ENCODE measurements at places on chromosomes 6 and 20.

DNA sequence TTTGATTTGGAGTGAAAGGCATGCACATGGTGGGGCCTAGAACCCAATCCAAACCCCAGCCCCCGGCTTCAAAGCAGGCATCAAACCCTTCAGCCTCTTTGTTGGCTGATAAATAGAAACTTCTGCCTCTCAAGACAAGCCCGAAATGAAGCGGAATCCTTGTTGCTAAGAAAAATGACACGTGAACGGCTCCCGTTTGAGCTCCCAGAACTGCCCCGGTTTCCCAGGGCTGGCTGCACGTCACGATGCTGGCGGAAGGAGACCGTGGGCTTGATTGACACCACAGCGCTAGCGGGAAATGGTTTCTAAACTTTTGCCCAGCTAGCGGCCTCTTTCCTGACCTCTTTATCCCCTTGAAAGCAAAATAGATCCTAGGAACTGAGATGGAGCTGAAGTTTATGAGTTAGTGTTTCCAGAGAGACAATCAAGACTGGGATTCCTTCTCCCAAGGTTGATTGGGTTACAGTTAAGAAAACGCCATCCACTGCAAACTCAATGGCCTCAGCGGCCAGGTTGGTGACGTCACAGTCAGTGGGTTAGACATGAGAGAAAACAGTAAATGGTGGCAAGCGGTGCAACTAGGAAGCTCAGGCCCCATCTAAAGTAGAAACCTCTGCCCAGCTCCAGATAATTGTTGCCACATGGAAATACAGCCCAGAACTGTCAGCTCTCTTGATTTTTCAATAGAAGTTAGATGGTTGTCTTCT is 117.0 kb downstream of the ANKRD60 start:
- no peak for DNase-seq

DNA sequence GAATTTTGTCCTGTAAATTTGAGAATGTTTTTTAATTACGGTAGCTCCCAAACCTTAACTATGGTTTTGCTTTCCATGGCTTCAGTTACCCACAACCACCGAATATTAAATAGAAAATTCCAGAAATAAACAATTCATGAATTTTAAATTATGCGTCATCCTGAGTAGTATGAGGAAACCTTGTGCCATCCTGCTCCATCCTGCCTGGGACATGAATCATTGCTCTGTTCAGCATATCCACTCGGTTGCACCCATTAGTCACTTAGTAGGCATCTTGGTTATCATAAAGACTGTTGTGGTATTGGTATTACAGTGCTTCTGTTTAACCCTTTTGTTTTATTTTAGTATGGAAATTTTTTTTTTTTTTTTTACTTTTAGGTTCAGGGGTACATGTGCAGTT is 39.7 kb downstream of the KCNS1 start:
- DNase-seq: no peak

- DNase-seq: no peak
These were observed 71.0 kb downstream of the PREP start for GRCh38 chr6:105331927-105332326.

DNA sequence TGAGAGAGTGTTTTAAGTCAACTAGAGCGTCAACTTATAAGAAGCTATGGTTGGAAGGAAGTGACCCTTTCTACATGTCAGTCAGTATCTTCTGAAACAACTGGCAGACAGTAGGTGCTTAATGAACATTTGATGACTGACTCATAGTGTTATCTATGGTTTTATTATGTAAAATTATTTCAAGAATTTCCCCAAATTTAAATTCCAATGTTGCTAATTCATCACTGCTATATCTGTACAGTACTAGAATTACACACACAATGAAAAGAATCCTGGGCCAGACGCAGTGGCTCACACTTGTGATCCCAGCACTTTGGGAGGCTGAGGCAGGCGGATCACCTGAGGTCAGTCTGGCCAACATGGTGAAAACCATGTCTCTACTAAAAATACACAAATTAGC is 721.4 kb upstream of the FLRT3 start:
- no peak for DNase-seq
